ENCODE measurements at places on chromosomes 11 and 22. TPM values are rescaled to one million over a fixed set of nuclear protein-coding genes. Genes with fewer than 3 reads are reported as not detected.

DNA sequence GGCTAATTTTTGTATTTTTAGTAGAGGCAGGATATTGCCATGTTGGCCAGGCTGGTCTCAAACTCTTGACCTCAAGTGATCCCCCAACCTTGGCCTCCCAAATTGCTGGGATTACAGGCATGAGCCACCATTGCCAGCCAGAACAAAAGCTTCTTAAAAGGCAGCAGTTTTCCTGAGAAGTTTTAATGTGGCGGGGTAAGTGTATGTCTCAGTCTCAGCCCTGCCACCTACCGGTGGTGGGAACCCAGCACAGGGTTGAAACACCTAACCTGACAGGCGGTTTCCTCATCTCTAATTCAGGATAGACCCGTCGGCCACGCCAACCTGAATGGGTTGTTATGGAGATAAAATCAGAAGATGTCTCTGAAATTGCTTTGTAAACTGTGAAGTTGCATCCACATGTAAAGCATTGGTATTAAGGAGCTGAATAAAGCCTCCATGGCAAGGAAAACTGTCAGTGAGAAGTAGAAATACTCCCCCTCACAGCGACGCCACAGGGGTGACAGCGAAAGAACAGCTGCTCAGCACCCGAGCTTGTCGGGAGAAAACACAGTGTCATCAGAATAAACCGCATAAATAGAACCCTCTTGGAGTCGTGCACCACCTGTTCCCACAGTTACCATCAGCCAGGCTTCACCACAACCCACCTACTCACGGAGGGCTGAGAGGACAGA, 165.9 kb upstream of the NCAM1 start:
- no peak for DNase-seq

GAL3ST3 gene
- total RNA-seq, result 0.14 TPM

CASP4 gene
- total RNA-seq, result 192 TPM

- no peak for DNase-seq
These were observed 14.1 kb downstream of the MS4A1 start for GRCh38 chr11:60469723-60470122.

- no peak for DNase-seq
These were observed 99.8 kb upstream of the ALX4 start for GRCh38 chr11:44409558-44410236.

FUT4 gene
- total RNA-seq, result 6.3 TPM

DNA sequence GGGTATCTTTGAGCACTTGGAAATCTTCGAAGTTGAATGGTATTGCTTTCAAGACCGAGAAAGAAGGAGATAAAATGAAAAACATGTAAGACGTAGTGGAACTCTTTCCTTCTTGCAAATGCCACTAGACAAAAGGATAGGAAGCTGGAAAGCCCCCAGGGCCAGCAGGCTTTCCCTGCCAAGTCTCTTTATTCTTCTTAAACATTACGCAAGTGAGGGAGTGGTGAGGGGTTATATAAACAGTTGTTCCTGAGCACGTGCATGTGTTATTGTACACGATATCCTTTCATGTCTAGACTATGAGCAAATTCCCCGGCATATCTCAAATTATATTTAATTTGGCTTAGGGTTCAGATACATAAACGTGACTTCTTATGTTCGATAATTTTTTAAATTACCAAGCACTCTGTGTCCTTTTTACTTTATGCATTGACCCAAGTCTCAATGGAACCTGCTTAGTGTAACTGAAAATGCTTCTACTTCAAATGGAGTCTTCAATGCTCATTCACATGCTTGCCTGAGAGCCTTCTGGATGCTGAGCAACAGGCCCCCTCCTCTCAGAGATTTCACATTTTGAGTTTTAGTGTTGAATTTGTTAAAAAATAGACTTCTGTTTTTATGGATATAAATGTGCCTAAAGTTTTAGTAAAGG, 59.0 kb downstream of the PPP2R1B start:
- peak; percentile 98 for DNase-seq

- DNase-seq, result no peak
These were observed 16.3 kb downstream of the SPTY2D1 start for GRCh38 chr11:18617688-18618341.

- DNase-seq, result no peak
These were observed 237.8 kb downstream of the TBC1D22A start for GRCh38 chr22:47000256-47000655.

DNA sequence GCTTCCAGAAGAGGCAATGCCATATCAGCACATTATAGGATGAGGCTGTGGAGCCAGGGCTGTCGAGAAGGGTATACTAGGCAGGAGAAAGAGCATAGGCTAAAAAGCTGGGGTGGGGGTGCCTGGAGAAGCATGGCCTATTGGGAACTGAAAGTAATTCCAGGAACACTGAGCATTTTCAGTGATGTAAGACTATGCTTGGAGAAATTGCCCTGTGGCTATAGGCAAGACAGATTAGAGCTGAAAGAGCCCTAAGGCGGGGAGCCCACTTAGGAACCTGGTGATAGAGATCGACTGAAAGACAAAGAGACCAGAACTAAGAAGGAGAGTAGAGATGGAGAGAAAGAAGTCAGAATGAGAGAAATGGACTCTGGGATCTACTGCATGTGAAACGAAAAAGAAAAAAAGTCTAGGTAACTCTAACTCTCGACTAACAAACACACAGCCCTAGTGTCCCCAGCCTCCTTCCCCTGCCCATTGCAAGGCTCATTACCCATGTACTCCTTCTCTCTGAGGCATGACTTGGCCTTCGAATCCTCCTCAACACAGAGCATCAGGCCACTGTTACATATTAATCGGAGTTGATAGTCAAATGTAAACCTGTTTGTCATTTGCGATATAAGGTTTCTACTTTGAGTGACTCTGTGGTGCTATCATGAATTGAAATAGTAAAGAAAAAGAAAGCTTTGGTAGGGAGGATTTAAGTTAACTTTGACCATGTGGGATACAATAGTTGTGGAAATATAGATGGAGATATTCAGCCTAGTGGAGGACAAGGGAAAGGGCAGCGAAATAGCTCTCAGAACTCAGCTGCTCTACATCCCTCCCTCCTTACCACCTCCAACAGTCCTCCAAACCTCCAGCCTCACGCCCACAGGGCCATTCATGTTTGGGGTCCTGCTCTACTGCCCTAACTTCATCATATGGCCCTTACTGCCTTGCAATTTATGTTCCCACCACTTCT, 52.3 kb upstream of the BMAL1 start:
- DNase-seq, result no peak

BRSK2 gene
- 0.20 TPM for total RNA-seq

FOLH1 gene
- total RNA-seq, result not detected

OR5M11 gene
- total RNA-seq, result not detected

DNA sequence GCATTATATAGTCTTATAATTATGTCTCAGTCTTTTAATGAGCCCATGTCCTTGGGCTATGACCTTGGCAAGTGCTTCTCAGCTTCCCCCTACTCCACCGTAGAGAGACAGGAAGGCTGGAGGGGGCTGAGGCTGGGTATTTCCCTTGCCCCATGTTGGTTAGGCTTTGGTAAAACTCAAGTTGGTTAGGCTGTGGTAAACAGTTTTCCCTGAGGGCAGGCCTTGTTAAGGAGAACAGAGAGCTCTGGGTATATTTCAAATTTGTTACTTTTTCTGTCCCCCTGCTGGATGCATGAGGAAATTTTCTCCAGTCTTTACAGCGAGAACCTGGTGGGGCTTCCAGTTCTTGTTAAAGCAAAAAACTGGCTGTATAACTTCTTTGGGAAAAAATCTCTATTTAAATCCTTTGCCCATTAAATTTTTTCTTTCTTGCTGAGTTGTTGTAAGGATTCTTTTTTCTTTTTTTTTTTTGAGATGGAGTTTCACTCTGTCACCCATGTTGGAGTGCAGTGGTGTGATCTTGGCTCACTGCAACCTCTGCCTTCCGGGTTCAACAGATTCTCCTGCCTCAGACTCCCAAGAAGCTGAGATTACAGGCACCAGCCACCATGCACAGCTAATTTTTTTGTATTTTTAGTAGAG, 12.2 kb upstream of the DCHS1 start:
- no peak for DNase-seq

DNA sequence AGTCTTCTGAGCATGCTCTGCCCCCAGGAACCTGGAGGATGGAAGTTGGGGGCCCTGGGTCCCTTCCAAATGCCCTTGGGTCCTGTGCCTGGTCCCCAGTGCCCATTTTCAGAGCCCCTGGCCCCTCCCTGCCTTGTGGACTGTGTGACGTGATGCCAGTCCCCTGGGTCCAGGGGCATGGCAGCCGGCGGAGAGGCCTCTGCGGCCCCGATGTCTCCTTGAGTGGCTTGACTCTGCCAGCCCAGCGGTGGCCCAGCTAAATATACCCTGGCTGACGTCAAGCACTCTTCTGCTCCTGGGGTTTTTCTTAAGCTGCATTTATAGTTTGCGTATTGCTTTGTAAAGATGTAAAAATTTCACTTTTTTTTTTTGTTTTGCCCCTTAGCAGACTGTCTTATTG, 35.2 kb upstream of the PARVG start:
- no peak for DNase-seq

DNA sequence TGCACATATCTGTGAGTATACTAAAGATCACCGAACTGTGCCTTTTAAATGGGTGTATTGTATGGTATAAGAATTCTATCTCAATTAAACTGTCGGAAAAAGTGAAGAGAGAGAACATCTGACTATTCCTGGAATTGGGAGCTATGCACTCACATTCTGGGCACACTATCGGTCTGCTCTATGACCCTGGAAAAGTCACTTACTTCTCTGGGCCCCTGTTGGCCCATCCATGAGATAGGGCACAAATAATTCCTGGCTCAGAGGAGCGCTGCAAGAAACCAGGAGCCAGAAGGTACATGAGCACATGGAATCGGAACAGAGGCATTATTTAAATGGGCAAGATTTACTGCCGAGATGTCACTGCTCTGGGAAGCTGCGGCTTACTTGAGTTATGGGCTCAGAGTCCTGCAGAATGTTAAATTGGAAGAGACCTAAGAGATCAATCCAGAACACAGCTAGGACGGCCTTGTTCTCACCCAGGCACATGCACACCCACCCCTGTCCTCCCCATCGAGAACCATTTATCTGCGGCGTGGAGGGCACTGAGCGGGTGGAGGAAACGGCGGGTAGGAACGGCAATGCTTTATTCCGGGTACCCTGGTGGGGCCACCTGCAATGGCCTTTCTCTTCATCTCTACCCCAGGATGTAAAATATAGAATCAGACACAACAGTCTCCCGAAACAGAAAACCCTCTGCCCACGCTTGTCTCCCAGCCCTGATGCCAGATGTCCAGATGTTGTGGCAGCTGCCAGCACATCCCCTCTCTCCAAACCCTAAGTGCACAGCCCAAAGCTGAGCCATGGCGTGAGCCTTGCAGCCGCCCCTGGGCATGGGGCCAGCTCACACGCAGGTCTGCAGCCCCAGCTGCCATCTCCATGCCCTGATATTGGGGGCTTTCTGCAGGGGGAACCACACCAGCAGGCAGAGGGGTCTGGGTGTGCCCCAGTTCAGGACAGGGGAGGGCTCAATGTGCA, 142.4 kb downstream of the DSCAML1 start:
- DNase-seq, result no peak

OLFML1 gene
- not detected for total RNA-seq

GRCh38 chr11:95066716-95067038, at the start of gene SRSF8:
SRSF8 (plus strand) TSS chr11:95066919; CDS start chr11:95067227, 308 bp downstream.
- DNase-seq, result no peak

GRCh38 chr22:50329236-50329635, 2.4 kb upstream of the DENND6B start:
- DNase-seq, result no peak

- DNase-seq, result no peak
These were observed 135.8 kb upstream of the TIMP3 start for GRCh38 chr22:32665676-32666075.

SEZ6L gene
- total RNA-seq, result not detected

GRCh38 chr22:36452250-36452977, 29.0 kb downstream of the TXN2 start:
- DNase-seq, result no peak

GRCh38 chr11:7969756-7970646, 4.8 kb upstream of the NLRP10 start:
- DNase-seq, result no peak

CD81 gene
- total RNA-seq, result 197 TPM

GRCh38 chr11:126214441-126214840, 2.9 kb downstream of the FAM118B start:
- no peak for DNase-seq

DNA sequence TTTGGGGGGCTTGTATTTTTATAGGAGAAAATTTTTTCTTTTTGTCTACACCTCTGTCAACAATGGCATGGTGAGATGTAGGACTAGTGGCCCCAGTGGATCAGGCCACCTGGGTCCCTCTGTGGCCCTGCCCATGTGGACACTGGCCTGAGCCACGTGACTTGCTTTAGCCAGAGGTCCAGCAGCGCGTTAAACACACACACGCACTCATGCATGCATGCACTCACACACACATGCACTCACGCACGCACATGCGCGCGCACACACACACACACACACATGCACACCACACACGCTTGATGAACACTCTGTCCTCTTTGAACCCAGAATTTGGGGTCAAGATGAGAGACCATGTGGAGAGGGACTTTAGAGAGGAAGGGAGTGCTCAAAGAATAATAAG, 59.4 kb upstream of the NUP50 start:
- no peak for DNase-seq

RHOD gene
- total RNA-seq, result 10.6 TPM

GRCh38 chr11:61769946-61770683, 17.7 kb downstream of the MYRF start:
- DNase-seq, result no peak

GRCh38 chr22:46178755-46179505, 28.6 kb downstream of the PPARA start:
- DNase-seq, result no peak

DNA sequence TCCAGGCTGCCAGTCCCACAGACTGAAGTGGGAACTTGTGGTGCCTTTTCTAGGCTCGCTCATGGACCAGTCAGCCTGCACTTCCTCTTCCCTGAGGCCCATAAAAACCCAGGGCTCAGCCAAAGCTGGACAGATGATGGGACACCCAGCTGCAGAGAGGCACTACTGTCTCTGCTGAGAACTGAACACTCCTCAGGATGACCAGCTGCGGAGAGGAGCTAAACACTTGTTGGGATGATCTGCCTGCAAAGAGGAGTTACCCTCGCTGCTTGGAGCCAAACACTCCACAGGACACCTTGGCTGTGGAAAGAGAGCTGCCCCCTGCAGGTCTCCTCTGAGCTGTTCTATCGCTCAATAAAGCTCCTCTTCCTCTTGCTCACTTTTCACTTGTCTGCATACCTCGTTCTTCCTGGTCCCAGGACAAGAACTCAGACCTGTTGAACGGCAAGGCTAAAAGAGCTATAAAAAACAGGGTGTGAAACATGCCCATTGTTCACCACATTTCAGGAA, 465.5 kb downstream of the GUCY1A2 start:
- no peak for DNase-seq

GRCh38 chr11:48029681-48030290, 49.4 kb downstream of the PTPRJ start:
- DNase-seq, result no peak

CCDC86 gene
- 33.9 TPM for total RNA-seq

DNA sequence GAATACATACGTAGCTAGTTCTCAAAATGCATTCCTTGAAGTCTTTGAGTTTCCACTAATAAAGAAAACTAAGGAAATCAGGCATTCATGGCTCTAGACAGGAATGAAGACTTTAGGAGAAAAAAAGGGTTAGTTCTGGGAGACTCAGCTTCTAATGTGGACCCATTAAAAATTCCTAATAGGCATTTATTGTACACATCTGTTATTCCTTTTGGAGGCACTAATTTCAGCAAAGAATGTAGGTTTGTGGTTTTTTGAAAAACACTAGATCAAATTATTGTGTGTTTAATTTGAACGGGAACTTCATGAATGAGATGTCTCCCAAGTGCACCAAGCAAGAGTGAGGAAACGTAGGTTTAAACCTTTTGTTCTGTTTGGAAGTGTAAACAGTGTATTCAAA, 42.7 kb downstream of the PARVA start:
- no peak for DNase-seq

Data from pulmonary artery endothelial cell (primary cell).